ENCODE measurements at places on chromosomes 12 and 14.

DNA sequence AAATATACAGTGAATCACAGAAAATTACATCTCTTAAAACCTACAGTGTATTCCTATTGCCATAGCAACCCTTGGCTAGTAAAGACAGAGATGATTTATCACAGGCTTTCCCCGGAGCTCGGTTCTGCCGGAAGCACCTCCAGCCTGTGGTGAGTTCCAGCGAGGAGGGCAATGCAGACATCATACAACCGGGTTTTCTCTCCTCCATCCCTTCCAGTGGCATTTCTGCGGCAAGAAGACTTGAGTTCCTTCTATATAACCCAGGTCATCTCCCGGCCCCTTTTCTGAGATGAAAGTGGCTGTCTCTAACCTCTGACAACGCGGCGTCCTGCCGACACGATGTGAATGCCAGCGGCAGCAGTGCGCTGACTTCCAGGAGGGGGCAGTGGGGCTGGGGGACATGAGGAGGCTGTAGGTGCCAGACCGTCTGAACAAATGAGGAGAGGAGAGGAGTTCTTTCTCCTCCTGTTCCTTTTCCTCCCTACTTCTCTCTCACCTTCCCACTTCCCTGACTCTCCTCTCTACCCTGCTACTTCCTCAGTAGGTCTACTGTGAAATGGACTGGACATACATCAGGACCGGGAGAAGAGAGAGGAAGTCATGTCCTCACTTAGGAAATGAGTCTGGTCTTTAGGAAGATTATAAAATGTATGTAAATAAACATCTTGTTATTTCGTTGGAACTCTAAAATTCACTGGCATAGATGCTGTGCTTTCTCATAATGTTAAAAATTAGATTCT lies 68.6 kb upstream of the MAX start:
- peak; percentile 41 for DNase-seq

DNA sequence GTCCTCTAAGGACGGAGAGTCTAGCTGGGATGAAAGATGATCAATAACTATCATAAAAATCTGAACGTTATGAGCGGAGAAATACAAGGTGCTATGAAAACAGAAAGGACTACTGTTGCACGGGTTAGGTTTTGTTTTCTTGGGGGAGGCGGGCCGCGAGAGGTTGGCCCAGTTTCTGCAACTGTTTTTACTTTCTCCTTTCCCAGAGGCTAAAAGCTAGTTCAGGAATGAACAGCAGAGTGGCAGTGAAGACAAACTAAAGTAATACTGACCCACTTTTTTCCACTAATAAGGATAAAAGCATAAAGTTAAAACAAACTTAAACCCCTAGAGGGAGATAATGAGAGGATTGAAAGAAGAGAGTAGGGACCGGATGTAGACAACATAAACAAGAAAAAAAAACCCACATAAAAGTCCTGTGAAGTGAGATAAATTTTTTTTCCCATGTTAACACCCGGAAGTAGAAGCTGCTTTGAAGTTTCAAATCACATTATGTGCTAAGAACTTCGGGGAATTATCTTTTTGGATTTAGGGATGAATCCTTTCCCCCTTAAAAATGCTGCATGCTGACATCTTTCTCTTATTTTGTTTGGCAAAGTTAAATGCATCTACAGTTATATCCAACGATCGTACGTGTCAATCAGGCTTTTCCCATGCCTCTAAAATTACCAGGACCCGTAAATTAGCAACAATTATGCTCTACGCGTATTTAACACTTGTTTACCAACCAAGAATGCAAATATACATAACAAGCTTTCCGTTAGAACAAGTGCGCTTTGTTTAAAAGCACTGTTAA lies 1.0 kb upstream of the CDK17 start:
- no peak for DNase-seq

- no peak for DNase-seq
These were observed 289.6 kb downstream of the NAV3 start for GRCh38 chr12:78120306-78120705.

DNA sequence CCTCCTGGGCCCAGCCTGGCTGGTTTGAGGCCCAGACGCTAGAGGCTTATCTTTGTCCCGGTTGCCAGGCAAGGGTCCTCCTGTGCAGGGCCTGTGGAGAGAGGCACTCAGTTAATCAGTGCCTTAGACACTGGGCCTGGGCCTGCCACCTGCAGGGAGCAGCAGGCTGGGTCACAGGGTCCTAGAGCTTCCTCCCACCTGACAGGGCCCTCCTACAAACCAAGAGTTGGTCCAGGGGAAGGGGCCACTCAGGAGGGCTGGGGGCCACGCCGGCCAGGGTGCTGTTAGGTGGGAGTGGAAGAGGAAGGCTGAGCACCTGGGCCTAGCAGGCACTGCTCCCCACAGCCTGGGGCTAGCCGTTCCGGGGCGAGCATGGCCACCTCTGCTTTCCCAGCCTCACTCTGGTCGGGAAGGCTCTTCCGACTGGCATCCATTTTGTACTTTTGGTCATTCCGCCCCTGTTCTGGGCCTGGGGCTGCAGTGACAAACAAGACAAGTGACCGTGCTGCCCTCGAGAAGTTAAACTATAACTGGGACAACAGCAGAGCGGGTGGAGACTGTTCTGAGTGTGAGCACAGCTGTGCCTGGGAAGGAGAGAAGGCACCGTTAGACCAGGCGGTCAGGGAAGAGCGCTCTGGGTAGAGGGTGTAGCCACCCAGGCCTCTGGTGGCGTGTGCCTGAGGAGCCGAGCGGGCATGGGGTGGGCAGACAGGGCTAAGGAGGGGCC lies 27.2 kb downstream of the FBRSL1 start:
- DNase-seq: no peak

- DNase-seq: no peak
These were observed 56.4 kb upstream of the ISM2 start for GRCh38 chr14:77554816-77555599.

DNA sequence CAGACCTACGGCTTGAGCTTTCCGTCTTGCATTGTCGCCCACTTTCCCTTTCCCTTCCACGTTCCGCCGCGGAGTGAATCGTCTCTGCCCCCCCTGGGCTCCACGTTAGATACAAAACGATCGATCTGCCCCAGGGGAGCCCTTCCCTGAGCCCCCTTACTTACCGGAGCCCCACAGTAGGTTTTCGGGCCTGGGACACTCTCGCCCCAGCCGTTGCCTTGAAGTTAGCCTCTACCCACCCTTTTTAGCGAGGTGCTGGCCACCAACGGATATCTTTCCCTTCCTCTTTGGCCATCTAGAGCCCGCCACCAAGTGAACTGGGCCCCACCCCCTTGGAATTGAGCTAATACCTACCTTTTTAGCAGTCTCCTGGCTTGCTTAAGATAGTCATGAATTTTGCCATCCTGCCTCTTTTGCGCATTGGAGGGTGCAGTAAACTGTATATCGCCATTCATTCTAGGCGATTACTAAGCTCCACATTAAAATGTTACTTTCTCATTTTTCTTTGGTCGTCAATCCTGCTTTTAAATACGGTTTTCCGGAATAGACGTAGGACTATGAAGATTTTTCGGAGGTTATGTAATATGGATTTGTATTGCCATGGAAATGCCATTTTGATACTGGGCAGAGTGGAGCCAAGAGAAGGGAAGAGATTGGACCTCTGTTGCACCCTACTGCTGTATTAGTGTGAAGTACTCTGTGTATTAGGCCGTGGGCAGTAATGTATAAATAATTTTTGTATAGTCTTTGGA lies 764 bp downstream of the RBM25 start:
- no peak for DNase-seq

Measured in stimulated activated CD4-positive, alpha-beta T cell treated with anti-CD3 and anti-CD28 coated beads, Interleukin-12 subunit alpha, Interleukin-12 subunit beta, amount 100 ng/mL, for 48 hours (primary cell).